ENCODE measurements at places on chromosomes 4 and X.

DNA sequence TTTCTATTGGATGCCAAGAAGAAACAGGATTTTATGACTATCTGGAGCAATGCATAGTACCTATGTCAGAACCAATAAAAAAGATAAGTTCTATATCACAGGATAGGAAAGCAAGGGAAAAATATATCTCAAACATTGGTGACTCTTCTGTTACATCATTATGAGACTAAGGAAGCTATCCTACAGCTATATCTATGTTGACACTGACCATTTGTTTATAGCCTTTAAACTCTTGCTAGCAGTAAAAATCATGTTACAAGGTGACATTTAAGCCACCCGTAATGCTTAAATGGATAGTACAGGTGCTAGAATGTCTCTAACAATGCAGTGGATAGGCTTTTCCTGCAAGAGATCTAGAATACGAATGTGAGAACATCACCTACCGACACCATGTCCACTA, 28.6 kb upstream of the EPGN start:
- DNase-seq: no peak

GRCh38 chrX:153455571-153455970, 9.7 kb upstream of the TREX2 start:
- DNase-seq: no peak

- no peak for DNase-seq
Observed at GRCh38 chrX:139751053-139751452, 43.1 kb upstream of the MCF2 start.

DNA sequence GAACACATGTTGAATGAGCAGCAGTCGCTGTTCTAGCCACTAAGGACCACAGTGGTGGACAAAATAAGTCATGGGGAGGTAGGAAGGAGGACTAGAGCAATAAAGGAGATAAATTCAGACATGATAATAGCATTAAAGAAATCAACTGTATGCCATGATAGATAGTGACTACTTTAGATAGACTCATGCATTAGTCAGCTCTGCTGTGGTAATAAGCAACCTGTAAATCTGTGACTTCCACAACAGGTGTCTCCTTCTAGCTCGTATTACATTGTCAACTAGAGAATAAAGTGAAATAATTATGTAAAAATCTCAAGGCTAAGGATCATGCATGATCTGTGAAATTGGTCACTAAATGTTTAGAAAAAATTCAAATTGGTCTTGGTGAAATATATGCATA, 77.9 kb downstream of the WWC2 start:
- DNase-seq: no peak

- no peak for DNase-seq
Observed at GRCh38 chr4:189215574-189215973, 725.1 kb upstream of the FRG1 start.

DNA sequence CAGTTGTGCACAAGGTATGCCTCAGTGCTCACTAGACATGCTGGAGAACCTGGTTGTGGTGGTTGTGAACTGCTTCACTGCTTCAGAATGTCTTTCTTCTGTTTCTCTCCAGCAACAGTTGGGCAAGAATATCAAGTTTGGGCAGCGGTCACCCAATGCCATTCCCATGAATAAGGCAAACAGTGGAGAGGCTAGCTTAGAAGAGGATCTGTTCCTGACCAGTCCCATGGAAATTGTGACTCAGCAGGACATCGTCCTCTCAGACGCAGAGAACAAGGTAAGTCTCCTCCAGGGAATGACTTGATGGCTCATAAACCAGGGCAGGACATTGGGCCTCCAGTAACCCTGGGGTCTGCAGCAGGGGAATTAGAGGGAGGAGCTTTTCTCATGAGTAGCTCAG, 79.9 kb downstream of the AASDH start:
- DNase-seq: no peak

DNA sequence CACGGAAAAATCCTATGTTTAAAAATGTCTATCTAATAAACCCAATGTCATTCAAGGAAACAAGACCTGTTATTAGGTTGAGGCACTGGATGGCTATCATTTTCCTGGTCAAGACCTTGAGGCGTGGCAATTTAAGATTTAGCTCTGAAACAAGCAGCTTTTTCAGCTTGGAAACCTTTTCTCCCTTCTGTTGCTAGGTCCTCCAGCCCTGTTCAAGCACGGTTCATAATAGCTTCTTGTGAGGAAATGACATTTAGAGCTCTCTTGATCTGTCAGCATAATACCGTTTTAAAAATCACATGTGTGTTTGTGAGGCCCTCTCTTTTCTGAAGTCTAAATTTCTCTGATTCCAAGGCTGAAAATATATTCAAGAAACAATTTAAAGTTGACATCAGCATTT, 133.6 kb upstream of the GRPR start:
- no peak for DNase-seq

GRCh38 chr4:6716958-6717655, 1.1 kb downstream of the BLOC1S4 start:
- DNase-seq: no peak

- DNase-seq: no peak
Observed at GRCh38 chr4:2879026-2879425, 35.4 kb downstream of the ADD1 start.

GRCh38 chr4:118012142-118012541, 22.1 kb upstream of the NDST3 start:
- no peak for DNase-seq

- no peak for DNase-seq
Observed at GRCh38 chr4:185119927-185120630, 23.0 kb upstream of the SLC25A4 start.

- DNase-seq: no peak
Observed at GRCh38 chr4:71697031-71697430, 86.8 kb downstream of the GC start.

GRCh38 chr4:153426207-153426885, 39.8 kb upstream of the TMEM131L start:
- no peak for DNase-seq

DNA sequence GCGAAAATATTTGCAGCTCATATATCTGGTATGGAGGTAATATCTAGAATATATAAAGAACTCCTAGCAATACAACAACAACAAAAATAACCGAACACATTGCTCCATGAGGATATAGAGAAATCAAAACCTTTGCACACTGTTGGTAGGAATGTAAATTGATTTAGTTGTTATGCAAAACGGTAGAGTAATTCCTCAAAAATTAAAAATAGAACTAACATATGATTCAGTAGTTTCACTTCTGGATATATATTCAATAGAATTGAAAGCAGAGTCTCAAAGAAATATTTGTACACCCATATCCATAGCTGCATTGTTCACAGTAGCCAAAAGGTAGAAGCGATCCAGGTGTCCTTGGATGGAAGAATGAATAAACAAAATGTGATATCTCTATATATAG, 203.0 kb upstream of the CNKSR2 start:
- no peak for DNase-seq

DNA sequence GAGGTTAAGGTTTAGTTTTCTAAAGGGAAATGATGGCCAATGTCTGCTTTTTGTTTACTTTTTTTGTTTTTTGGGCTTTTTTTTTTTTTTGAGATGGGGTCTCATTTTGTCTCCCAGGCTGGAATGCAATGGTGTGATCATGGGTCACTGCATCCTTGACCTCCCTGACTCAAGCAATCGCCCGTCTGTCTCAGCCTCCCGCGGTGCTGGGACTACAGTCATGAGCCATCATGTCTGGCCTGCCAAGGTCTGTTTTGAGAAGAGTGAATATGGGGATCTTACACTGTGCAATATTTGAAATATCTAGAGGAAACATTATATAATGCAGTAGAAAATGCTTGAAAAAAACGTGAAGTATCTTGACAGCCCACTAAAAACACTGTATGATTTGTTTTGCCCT, 162.5 kb downstream of the GASK1B start:
- DNase-seq: no peak

DNA sequence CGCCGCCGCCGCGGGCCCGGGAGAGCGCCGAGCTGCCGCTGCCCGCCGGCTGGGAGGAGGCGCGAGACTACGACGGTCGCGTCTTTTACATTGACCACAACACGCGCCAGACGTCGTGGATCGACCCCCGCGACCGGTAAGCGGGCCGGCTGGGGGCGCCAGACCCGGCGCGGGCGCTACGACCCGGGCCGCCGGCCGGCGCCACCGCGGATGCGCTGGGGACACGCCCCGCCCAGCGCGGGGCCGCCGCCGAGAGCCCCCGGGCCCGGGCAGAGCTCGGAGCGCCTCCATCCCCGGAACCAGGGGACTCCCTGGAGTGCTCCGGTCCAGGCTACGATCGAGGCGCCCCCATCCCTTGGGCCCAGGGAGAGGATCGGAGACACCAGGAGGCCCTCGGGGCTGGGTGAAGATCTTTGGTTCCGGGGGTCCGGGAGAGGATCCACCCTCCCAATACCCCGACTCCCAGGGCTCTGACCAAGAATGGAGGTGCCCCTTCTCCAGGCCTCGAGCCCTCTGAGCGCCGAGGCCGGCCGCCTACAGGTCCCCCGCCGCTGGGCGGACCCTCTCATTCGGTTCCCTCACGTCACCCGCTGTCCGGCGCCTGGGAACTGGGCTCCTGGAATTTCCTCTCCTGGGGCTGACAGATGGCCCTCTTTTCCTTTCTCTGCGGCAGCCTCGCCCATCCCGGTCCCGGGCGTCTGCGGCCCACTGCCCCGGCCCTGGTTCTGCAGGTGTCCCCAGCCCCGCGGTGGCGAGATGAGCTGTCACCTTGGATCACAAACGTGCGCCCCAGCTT, 48.8 kb downstream of the CLDN34 start:
- DNase-seq: no peak

GRCh38 chrX:43165343-43165920, 387.5 kb upstream of the PPP1R2C start:
- no peak for DNase-seq

DNA sequence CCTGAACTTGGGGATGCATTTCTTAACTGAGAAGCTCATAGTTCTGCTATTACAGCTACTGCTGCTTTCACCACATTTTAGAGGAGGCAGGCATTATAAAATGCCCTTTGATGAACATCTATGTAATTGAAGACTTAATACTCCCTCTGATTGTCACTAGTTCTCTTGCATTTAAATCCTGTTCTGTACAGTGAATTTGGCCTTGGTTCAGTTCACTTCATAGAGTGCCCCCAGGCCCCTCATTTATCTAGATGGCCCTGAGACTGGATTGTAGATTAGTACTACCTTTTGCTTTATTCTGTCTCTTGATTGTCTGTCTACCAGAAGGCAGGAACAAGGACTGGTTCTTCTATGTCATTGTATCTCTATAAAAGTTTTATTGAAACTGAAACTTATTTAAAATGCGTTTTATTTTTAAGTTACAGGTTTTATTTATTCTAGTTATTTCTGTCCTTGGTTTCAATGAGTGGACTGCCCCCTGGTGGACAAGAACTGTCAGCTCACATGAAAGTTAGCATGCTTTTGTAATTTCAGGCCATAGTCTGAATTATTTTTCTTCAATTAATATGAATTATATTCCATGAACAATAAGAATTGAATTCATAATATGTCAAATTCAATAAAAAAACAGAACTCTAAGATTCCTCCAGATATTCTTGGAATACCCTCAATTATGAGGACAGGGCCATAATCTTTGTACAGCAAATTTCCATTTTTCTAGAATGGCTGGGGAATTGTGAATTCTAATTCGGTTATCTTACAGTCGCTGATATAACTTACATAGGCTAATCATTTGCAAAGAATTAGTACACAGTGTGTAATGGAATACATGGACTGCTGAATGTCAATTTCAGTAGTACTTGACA, 47.2 kb upstream of the TMEM33 start:
- DNase-seq: no peak

DNA sequence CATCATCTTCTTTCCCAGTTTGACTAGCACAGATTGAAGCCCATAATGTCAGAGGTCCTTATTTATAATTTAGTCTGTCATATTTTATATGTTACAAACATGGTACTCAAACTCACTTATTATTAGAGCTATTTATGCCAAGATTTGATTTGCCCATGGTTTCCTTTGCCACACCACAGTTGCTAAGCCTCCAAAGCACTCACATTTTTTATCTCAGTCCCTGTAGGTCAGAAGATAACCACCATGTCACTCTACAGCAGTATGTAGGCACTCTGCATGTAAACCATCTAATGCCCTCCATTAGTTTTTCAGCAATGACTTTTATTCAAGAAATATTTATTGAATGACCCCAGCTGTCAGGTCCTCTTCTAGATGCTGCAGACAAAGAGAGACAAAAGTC, 6.7 kb downstream of the STATH start:
- no peak for DNase-seq

GRCh38 chrX:40933706-40934425, 151.4 kb upstream of the USP9X start:
- DNase-seq: no peak

DNA sequence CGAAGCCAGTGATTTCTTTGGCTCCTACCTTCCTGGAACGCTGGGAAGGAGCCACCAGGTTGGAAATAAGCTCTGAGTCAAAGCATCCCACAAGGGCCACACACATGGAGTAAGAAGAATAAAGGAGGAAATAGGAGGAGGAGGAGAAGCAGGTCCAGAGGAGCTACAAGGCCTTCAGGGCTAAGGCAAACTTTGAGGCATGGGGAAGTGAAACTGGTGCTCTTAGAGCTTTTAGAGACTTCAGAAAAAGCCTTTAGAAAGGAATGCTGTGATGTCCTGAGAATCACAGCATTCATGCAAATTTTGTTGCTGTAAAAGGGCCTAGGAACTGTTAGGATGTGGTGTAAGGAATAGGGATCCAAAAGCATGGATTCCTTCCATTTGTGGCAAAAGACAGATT, 135.9 kb upstream of the ARHGEF9 start:
- no peak for DNase-seq

- no peak for DNase-seq
Observed at GRCh38 chrX:150663073-150663472, 30.1 kb upstream of the MTMR1 start.

- DNase-seq: peak; percentile 40
Observed at GRCh38 chr4:101019941-101020401, 327.4 kb downstream of the PPP3CA start.

- no peak for DNase-seq
Observed at GRCh38 chr4:143344041-143344440, 7.4 kb downstream of the GAB1 start.

- DNase-seq: no peak
Observed at GRCh38 chr4:156837625-156838345, 133.8 kb downstream of the PDGFC start.

GRCh38 chrX:120213438-120214265, 37.0 kb upstream of the ZBTB33 start:
- peak; percentile 8 for DNase-seq

DNA sequence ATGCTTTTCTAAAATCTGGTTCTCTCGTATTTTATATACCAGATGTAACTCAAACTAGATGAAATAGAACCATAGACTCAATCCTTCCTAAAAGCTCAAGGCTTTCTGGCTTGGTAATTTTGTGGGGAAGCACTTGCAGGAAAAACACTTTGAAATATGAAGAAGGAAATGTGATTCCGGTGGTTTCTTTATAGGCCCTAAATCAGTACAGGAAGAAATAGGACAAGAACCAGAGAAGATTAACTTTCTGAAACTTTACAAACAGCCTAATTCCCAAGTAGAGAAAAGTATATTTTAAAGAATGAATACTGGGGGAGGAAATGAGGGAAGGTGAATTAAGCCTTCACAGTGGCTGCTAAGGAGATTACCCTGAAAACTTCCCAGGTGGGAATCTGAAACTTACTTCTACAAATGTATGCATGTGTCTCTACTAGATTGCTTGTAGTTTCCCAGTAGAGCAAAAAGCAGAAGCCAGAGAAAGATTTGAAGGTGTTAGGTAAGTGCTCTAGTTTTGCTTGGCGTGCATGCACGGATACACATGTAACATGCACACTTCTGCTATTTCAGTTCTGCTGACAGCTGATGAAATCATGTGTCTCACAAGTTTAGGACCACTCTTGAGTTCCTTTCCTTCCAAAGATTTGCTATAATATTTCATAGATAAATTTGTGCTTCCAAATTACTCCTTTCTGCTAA, 92.1 kb downstream of the AFF1 start:
- no peak for DNase-seq

Measured in T-helper 2 cell treated with Interferon-gamma antibody and Interleukin-4, amounts not matched to agents 5 μg/mL and 100 μg/mL, for 36 hours (primary cell).